ENCODE measurements at places on chromosomes 16 and 17. TPM values are rescaled to one million over a fixed set of nuclear protein-coding genes. Genes with fewer than 3 reads are reported as not detected.

The GNGT2 gene
- polyA plus RNA-seq: 110 TPM

The TBC1D26 gene
- not detected for polyA plus RNA-seq

The SOST gene
- polyA plus RNA-seq: 0.10 TPM

The IL34 gene
- polyA plus RNA-seq: not detected

The DHX8 gene
- 38.1 TPM for polyA plus RNA-seq

The CCT6B gene
- 1.4 TPM for polyA plus RNA-seq

GRCh38 chr17:82603981-82604448 lies 44.2 kb downstream of the WDR45B start:
- DNase-seq: peak; percentile 66

GRCh38 chr16:15701975-15702970 lies 52.2 kb downstream of the NDE1 start:
- DNase-seq: no peak

DNA sequence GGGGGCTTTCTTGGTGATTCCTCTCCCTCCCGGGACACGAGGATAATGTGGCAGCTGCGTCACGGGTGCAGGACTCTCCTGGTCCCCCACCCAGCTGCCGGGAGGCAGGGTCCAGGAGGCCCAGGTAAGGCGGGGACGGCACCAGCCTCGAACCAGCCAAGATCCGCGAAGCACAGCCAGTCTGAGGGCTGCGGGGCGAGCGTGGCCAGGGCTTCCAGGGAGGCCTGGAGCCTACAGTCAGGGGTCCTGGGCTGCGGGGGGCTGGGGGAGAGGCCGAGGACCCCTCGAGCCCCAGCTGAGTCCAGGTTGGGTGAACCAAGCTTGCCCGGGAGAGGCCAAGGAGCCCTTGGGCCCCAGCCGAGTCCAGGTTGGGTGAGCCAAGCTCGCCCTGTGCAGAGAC lies 10.0 kb downstream of the TPSD1 start:
- DNase-seq: no peak

GRCh38 chr16:15607700-15608396 lies 35.1 kb downstream of the MARF1 start:
- no peak for DNase-seq

GRCh38 chr17:77164483-77165091 lies 23.8 kb downstream of the SEC14L1 start:
- DNase-seq: no peak

Data from immature natural killer cell (primary cell).